Choroid plexus epithelial cell (primary cell): ENCODE measurements at places on chromosomes 3 and 15.
A peak's percentile ranks its signal among the peaks of the same experiment; 100 is the strongest.

- no peak for DNase-seq
Measured at GRCh38 chr15:28995705-28996104, 109.9 kb downstream of the APBA2 start.

- DNase-seq, result peak; percentile 23
Measured at GRCh38 chr3:126348308-126348920, 8.8 kb downstream of the KLF15 start.

DNA sequence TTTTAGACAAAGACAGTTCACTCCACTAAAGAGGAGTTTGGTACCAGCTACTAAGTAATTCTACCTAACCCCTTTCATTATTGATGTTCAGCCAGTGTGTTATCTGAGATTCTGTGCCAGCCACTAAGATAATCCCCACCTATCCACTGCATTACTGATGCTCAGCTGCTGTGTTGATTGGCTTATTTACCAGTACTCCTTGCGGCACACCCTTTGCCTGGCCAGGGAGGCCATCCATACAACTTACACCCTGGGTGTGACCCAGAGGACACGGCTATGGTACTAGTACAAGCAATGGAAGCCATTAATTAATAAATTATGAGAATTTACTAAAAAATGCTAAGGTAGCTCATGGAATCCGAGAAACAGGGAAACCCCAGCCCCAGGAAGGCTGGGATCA lies 290.7 kb upstream of the CTNNB1 start:
- DNase-seq, result no peak

DNA sequence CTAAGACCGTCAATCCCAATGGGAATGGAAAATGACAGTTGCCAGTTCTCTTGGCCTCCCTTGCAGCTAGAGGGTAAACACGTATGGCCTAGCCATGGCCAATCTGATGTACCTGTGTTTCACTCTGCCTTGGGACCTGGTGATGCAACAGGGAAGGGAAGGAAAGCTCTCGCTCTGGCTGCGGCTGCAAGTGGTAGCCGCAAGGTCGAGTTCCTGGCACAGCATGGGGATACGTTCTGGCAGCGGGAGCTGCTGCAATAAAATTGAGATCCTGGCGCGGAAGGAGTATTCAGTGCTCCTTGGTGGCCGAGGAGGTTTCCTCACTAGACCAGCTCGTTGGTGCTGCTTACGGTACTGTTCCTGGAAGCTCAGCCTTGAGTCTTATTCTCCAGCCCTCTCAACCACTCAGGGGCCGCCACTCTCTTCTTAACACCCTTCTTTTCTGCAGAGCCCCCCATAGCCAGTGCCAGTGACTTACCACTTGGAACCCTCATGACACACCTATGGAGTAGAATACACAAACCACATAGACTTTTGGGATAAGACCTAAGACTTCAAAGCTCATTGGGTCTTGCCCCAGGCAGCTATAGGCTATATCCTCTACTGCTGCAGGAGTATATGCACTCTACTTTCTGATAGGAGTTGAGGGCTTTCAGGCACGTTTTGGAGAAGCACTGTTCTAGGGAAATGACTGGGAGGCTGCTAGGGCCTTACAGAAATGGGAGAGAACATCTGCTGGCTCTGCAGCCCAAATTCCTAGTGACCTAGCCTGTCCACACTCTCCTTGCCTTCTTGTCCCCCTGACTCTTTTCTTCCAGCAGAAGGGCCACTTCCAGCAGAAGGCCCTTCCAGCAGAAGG lies 2.7 kb downstream of the KY start:
- no peak for DNase-seq

DNA sequence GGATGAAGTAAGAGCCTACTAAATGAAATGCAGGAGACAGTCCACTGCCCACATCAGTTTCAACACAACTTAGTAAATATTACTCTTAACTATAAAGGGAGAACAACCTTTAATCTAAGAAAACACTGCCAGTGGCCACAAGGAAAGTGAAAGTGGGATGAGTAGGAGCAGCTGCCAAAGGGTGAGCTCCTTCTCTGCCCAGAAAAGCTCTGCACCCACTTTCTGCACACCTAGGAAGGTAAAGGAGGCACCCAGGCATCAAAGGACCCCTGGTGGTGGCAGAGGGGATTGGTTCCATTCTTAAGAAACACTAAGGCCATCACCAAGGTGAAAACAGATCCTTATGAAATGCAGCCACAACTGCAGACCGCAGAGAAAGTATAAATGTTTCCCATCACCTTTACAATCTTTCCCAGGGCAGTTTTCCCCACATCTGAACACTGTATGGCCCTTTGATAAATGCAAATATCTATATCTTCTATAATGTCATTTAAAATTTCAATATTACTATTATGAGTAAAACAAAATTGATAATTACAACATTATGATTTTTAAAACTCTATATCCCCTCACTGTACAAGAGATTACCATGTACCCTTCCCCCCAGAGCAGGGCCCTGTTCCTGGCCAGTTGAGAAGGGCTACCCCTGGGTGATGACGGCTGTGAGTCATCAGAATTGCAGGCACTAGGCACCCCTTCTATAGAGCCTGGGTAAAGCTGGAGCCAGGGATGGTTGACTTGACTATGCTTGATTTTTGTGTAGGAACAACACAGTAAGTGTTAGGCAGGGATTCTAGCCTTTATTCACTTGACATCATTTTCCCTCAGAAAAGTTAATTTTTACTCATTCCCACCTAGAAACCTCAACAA lies 92.0 kb downstream of the SNRK start:
- DNase-seq, result peak; percentile 60

DNA sequence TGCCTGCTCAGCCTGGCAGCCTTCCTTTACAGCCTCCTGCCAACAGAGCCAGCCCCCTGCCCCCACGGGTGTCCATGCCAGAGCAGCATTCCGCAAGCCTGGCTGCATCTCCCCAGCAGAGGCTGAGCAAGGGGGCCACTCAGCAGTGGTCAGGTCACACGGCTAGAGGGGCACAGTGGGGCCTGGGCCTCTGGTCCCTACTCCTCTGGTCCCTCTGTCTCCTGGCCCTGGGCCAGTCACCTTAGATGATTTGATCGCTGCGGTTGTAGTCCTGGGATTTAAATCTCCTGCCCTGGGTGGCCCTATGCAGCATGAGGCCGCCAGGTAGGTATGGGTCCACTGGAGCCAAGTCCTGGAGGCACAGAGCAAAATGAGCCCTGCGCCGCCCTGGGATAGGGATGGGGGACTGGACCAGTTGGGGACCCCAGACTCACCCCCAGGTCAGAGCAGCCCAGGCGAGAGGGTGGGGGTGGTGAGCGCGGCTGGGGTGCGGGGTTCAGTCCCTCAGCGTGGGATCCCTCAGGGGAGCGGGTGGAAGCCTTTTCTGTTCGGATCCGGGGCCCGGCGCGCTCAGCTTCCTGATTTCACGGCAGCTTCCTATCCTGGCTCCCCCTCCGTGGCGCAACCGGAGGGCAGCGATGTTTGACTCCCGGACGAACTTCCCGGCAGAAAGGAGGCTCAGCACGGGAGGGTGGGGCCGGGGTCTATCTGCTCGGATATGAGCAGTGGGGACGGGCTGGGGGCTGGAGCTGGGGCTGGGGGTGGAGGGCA lies at the start of gene ZBTB47:
Gene ZBTB47, plus strand, starts transcription at position 138 of the 771 bp plus-strand sequence. CDS start 4,659 bp downstream, outside the sequence.
- peak; percentile 39 for DNase-seq

DNA sequence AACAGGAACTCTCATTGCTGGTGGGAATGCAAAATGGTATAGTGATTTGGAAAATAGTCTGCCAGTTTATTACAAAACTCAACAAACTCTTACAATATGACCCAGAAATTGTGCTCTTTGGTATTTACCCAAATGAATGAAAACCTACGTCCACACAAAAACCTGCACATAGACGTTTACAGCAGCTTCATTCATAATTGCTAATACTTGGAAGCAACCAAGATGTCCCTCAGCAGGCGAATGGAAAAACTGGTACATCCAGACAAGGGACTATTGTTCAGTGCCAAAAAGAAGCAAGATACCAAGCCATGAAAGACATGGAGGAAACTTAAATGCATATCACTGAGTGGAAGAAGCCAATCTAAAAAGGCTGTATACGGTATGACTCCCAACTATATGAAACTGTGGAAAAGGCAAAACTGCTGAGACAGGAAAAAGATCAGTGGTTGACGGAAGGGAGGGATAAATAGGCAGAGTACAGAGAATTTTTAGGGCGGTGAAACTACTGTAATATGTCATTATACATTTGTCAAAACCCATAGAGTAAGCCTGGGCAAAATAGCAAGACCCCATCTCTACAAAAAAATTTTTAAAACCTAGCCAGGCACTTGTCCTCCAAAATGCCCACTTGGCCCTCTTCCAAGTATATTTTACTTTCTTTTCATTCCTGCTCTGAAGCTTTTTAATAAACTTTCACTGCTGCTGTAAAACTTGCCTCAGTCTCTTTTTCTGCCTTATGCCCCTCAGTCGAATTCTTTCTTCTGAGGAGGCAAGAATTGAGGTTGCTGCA lies 4.9 kb upstream of the MKRN2OS start:
- DNase-seq, result no peak

- DNase-seq, result peak; percentile 50
Measured at GRCh38 chr3:172203522-172204258, 164.3 kb downstream of the FNDC3B start.

- DNase-seq, result no peak
Measured at GRCh38 chr3:124007186-124007585, 15.3 kb upstream of the ROPN1 start.

- no peak for DNase-seq
Measured at GRCh38 chr3:14513566-14514322, 26.4 kb downstream of the GRIP2 start.

GRCh38 chr3:79761441-79761840 lies 6.4 kb downstream of the ROBO1 start:
- DNase-seq, result peak; percentile 30

DNA sequence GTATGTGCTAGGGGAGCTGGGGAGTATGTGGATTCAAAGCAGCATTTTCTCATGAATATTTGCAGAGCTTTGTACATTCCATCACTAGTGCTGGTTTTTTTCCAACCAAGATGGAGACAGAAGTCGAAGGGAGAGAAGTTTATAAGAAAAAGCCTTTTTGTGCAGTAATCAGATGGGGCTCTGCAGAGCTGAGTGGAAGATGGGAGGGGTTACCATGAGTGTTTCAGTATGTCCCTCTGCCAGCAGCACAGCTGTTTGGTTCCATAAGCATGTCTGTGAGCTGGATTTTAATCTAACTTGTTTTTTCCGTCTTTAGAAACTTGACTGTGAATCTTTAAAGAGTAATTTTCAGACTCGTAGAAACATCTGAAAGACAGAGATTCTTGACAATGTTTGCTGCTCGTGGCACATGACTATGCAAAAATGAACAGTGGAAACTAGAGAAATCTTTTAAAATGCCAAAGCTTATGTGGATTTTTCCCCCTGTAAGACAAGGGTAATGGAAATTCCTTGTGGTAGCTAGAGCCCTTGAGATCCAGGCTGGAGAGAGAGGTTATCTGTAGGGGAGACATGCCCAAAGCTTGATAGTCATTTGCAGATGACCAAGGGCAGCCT lies 20.3 kb downstream of the STARD9 start:
- DNase-seq, result peak; percentile 30

- DNase-seq, result no peak
Measured at GRCh38 chr3:40980467-40980866, 218.8 kb upstream of the CTNNB1 start.

GRCh38 chr15:61853195-61853594 lies 207.1 kb downstream of the VPS13C start:
- no peak for DNase-seq

- DNase-seq, result peak; percentile 31
Measured at GRCh38 chr3:169430707-169431404, 232.7 kb downstream of the MECOM start.

DNA sequence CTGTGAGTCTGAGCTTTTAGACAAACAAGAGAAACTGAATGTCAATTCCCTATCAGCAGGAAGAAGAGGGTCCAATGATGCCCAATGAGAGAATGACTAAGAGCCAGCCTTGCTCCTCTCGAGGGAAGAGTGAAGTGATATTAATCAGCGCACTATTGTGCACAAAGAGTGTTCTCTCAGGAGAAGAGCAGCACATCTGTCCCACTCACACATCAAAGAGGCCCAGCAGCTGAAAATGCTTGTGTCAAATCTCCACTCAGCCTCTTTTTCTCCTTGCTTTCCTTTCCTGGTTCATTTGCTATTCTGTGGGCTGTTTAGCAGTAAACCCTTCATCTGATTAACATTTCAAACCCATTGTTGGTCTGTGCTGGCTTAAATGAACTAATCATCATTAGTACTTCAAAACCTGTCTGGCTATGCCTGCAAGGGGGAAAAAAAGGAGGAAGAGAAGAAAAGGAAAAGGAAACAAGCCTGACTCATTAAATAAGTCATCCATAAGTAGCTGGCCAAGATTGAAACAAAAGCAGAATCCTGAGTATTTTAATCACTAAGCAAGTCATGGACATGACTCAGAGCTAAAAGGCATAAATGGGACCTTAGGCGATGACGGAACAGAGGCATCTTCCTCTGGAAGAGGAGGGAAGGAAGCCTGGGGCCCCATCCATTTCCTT lies 912.7 kb downstream of the TUSC7 start:
- DNase-seq, result peak; percentile 71

- no peak for DNase-seq
Measured at GRCh38 chr15:44188795-44189194, 6.3 kb downstream of the FRMD5 start.

DNA sequence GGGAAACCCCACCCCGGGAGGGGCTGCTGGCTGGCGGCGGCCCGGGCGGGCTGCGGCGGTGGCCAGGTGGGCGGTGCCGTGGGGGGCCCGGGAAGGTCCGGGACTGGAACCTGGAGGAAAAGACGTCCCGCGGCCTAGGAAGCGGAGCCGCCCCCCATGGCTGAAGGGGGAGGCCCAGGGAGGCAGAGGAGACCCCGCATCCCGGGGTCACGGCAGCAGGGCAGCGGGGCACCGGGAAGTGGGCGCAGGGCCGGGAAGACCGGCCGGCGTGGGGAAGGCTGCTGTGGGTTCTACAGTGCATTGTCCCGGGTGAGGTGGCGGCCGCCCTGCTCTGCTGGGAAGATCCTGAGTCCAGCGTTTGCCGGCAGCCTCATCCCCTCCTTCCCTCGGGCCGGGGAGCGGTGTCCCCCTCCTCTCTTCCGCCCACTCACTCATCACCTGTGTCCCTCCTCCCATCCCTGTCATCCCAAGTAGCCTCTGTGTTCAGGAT lies 525 bp upstream of the FSTL1 start:
- no peak for DNase-seq

- peak; percentile 91 for DNase-seq
Measured at GRCh38 chr3:40299721-40300335, 9.7 kb upstream of the EIF1B start.

DNA sequence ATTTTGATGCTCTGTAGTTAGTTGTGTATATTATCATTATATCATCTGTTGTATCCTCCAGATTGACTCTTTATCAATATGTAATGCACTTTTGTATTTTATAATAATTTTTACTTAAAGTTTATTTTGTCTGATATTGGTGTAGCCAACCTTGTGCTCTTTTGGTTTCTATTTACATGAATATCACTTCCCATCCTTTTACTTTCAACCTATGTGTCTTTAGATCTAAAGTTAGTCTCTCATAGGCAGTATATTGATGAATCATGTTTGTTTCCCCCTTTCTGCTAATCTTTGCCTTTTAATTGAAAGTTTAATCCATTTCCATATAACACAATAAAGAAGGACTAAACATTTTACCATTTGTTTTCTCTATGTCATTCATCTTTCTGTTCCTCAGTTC lies 28.1 kb upstream of the CD200R1L start:
- DNase-seq, result no peak

- no peak for DNase-seq
Measured at GRCh38 chr15:30783019-30783418, 120.7 kb upstream of the FAN1 start.
